DMS79 treated with DMSO at 0.1 percent for 48 hours (cell line): ENCODE measurements at places on chromosomes 1 and 21.

DNA sequence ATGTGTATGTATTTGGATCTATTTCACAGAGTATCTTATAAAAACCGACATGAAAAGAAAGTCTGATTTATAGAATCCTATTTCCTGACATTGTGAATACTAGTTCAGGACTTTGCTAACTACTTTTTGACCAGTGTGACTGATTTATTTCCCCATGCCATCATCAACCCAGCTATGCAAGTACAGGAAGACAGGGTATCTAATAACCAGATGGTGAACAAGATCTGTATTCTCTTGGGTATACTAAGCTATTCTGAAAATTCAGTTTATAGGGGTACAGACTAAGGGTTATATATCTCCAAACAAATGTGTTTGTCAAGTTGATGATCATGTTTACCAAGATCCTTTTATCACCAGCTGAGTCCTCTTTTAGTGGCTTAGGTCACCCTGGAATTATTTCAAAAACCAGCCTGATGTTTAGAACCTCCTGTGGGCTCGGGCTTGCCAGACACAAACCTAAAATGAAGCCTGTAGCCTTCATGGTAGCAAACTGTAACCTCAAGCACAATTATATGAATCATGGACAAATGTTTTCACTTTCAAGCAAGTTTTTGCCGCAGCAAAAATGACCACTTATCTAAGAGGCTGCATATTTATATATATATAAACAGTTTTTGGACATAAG, 185.1 kb downstream of the FGGY start:
- DNase-seq = no peak

GRCh38 chr1:205961405-205961804, 18.1 kb upstream of the SLC26A9 start:
- DNase-seq = peak; percentile 37

- DNase-seq = no peak
Measured at GRCh38 chr1:198549866-198550265, 9.4 kb upstream of the ATP6V1G3 start.

DNA sequence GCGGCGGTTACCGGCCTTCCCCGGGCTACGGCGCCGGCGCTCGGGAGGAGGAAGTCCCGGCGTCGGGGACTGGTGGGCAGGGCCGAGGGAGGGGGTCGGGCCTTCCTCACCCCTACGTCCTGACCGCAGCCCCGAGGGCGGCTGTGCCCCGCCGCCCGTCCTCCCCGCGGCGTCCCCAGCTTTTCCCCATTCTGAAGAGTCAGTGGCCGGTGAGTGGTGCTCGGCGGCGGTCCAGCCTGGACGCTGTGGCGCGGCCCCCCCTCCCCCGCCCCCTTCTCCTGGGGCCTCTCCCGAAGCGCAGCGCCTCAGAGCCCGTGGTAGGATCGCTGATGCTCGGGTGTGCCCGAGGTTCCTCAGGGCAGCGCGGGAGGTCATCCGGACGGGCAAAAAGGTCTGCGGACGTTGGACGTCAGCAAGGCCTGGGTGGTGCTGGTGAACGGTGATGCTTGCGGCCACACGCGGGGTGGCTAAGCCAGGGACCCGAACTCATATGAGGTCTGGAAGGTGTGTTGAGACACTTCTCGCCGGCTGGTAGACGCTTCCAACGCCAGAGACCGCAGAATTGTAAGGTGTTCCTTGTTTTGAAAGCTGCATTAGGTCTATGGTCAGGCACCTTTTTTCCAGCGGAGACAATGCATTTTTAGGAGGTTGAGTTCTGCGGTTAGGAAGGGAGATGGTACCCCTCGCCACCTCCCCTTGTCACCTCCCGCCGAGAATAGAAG, 725 bp downstream of the SLC25A33 start:
- DNase-seq = no peak

DNA sequence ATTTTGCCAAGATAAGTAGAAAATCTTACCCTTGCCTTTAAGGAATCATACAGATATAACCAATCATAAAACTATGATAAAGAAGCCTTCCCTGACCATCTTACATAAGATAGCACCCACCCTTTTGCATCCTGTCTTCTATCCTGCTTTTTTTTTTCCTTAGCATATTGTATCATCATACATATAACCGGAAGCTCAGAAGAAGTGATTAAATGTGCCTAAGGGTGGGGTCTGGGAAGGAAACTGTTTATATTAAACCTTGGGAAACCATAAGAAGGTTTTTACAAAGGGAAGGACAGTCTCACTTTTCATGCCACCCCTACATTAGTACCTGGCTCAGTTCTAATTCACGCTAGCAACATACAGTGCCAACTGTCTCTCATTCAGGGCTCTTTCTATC, 66.8 kb downstream of the LUZP1 start:
- no peak for DNase-seq

GRCh38 chr1:58539553-58539952, 7.0 kb downstream of the OMA1 start:
- DNase-seq = no peak
